ENCODE measurements at places on chromosomes 4 and X.

GRCh38 chr4:78567500-78568060 lies 16.0 kb downstream of the ANXA3 start:
- no peak for DNase-seq

DNA sequence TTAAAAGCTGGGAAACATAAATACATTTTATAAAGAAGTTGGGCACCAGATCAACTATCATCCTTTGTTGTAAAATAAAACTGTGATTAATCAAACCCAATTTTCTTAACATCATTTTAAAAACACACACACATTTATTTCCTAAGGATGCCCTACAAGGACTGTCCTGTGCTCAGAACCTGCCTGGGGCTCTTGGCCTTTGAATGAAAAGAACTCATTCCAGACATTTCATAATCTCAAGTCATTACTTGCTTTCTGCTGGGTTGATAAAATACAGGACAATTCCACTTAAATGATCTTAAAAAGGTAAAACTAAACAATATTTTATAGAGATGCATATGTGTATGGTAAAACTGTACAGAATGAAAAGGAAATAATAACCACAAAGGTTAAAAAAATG lies 2.8 kb downstream of the SH3D19 start:
- DNase-seq, result no peak

- no peak for DNase-seq
Observed at GRCh38 chr4:154425514-154425913, 66.1 kb downstream of the DCHS2 start.

GRCh38 chr4:176236946-176237345 lies 32.1 kb downstream of the ASB5 start:
- no peak for DNase-seq

DNA sequence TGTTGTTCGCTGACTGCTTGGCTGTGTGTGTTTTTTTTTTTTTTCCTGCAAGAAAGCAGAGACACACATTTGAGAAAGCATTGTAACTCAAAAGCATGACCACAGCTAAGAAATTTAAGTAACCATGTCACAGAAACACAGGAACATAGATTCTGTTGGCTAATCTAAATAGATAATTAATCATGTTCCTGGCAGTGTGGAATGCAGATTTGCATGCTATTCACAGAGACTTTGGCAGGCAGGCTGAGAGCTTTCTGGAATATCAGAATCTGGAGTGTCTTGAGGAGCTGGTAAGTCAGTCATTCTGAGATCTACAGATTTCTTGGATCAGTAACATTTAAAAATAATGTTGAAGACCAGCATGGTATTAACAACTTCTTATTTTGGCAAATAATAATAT lies 33.2 kb upstream of the SMS start:
- no peak for DNase-seq

DNA sequence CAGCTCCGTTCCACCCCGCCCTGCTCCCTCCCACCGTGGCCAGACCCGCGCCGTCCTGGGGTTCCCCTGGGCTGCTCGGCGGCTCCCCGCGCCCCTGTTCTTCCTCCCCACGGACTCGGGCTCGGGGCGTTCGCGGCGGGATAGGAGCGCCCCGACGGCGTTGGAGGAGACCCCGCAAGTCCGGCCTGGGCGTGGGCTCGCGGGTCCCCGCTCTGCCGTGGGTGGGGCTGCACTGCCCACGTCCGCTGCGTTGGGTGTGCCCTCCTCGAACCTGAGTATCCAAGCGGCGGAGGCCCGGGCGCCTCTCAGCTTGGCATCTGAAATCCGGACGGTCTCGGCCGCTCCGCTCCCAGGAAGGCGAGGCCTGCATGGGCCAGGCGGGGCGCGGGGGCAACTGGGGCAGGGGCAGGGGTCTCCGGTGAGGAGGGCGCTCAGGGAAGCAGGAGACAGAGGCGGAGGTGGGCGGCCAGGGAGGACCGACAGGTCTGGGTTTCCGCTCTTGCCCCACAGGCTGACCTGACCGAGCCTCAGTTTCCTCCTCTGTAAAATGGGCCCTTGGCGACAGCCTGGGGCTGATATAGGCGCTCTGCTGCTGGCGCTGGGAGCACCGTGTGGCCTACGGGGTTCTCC lies 12.0 kb upstream of the NAT8L start:
- no peak for DNase-seq

DNA sequence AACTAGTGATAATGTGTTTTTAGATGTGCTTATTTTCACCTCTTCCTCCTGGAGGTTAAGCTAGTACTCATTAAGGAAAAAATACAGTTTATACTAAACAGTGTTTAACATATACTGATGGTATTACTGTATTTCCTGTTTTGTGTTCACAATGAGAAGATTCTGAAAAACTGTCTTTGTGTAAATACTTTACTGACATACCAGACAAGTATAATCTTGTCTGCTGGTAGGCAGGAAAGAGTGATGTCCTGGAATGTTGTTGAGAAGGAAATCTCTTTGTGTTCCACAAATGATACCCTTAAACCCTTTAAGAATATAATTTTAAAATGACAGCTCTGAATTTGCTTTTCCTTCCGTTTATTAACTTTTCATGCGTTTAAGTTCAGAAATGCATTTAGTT lies 205.5 kb upstream of the NUDT6 start:
- DNase-seq, result no peak

- no peak for DNase-seq
Observed at GRCh38 chrX:111662292-111662691, 18.7 kb upstream of the ALG13 start.

DNA sequence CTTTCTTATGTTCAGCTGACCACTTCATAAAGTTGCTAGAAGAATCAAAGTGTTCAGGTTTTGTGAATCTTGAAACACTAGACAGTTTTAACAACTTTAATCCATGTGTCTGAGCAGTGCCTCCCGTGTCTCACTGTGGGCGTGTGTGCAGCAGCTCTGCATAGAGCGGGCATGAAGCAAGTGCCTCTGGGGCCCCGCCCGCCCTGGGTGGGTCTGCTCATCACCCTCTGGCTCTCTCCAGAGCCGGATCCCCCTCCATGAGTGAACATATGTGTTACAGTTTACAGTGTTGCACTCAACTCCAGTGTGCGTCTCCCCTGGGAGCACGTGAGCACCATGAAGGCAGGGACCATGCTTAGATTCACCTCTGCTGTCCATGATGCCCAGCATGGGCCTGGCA lies 37.6 kb upstream of the CRMP1 start:
- no peak for DNase-seq

- DNase-seq, result no peak
Observed at GRCh38 chrX:28969126-28969525, 381.9 kb downstream of the IL1RAPL1 start.

DNA sequence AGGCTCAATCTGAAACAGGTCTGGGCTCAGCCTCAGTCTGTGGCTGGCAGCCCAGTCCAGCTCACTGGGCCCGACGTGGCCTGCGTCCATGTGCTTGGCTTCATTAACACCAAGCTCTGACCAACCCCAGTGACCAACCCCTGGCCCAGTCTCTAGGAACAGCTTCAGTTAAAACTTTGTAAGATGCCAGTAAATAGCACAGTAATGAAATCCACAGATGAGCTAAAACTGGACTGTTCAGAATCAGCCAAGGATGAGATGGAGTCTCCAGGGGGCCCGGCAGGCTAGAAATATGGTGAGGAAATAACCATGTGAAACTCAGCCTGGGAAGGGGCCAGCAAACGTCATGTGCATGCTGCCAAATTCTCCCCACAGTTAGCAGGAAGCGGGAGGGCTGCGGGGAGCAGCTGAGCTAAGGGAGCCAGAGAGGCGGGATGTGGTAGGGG lies 37.1 kb upstream of the XPNPEP2 start:
- DNase-seq, result no peak

DNA sequence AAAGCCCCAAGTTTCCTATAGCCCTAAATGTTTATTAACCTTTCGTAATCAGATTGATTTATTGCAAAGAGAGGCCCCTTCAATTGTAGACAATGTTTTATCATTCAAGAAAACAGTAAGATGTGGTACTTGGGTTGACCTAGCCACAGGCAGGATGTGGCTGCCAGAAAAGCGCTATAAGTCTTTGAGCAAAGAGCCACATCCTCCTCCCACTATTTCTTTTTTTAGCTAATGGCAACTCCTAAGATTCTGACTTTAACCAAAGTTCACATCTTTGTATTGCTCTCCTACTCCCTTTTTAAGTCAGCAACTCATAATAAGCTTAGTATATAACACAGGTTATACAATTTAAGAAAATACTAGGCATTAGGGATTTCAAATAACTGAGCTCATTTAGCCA lies 70.7 kb upstream of the PPP3CA start:
- peak; percentile 33 for DNase-seq

- DNase-seq, result no peak
Observed at GRCh38 chr4:73831569-73831968, 4.9 kb upstream of the CXCL6 start.

Measured in effector memory CD4-positive, alpha-beta T cell (primary cell).